ENCODE measurements at places on chromosomes 2 and 18.
A peak's percentile ranks its signal among the peaks of the same experiment; 100 is the strongest.

GRCh38 chr2:51441786-51442185 lies 409.9 kb upstream of the NRXN1 start:
- DNase-seq, result no peak

DNA sequence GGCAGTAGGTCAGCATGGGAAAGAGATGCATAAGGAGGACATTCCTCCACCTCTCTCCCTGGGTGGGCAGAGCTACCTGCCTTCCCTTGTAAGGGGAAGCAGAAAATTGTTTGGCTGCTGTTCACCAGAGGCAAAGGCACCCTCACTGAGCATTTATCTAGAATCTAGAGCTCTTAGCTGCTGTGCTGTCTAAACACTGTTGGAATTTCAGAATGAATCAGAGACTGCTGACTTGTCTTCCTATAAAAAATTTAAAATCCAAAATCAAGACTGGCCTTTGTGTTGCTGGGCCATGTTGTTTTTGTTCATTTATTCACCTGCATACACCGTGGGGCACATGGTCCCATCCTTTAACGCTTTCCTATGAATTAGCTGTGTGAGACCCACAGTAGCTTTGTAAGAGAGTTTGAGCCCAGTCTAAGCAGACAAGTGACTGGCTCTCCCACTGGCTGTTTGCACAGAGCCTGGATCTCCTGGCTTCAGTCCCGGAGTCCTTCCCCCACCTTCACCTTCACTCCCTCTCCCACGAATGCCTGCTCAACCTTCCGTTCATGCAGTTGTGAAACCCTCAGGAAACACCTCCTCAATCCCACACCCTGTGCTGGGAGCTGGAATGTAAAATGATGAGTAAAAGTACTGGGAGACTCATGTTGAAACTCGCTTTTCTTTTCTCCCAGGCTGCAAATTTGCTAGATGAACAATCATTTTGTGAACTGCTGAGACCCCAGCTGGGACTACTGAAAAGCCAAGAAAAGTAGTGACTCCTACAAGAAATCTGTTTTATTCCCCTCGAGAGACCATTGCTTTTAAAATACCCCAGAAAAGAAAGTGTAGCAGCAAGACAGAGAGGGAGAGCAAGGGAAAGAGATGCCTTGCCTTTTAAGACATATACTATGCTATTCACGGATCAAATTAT lies 76.2 kb downstream of the FAM168B start:
- DNase-seq, result no peak

DNA sequence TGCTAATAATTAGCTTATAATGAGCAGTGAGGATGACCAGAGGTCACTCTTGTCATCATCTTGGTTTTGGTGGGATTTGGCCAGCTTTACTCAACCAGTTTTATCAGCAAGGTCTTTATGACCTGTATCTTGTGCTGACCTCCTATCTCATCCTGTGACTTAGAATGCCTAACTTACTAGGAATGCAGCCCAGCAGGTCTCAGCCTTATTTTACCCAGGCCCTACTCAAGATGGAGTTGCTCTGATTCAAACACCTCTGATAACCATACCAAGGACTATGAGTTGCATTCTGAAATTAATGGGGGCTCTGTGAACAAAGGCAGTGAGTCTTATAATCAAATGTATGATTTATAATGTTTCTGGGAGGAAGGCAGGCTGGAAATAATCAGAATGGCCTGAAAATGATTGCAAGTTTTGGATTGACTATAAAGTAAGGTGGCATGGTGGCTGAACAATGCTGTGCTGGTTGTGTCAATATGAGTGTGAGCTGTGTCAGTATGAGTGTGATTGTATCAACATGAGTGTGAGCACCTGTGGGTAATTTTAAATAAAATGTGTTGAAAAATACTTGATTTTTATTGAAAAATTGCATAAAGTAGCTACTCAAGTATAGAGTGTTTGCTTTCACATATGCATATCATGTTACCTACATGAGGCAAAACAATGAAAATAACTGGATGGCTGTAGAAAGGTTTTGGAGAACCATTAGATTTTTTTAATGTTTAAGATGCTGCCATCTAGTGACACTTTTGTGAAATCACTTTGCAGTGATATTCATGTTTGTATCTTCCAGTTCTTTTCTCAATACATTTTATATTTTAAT lies 103.0 kb downstream of the KYNU start:
- peak; percentile 2 for DNase-seq

GRCh38 chr18:67665266-67665665 lies 148.7 kb upstream of the DSEL start:
- DNase-seq, result no peak

- no peak for DNase-seq
Observed at GRCh38 chr18:79068341-79068936, 755 bp upstream of the ATP9B start.

GRCh38 chr2:177808984-177809809 lies 263.4 kb downstream of the PDE11A start:
- no peak for DNase-seq

- no peak for DNase-seq
Observed at GRCh38 chr2:3675687-3676086, 17.7 kb downstream of the ALLC start.

- no peak for DNase-seq
Observed at GRCh38 chr18:58789876-58790240, 74.8 kb upstream of the ZNF532 start.

DNA sequence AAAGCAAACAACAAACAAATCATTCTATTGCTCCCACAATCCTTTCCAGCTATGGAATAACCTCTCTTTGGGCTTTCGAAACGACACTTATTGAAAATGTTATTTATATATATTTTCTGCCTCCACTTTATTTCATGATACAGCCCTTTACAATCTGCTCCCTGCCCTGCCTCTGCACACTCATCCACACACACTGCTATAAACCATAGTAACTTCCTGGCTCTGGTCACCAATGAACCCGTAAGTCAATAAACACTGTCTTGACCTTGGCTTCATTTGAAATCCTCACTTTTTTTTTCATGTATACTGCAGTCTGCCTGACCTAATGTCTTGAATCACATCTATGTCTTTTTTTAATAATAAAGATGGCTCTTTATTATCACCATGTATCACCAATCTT lies 161.5 kb downstream of the SLC39A10 start:
- no peak for DNase-seq

DNA sequence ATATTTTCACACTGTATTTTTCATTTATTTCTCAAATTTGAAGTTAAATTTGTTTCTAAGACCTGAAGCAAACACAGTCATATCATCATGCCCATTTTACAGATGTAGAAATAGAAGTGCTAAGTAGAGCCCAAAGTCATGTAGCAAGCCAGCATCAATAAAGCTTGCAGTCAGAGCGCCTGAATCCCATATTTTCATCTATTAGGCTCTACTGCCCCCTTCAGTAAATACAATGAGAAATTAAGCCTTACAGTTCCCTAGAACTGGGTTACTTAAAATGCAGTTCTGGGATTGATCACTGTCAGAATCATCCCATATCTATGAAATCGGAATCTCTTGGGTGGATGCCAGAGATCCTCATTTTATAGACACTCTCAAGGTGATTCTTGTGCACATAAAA lies 419.9 kb downstream of the TGIF1 start:
- peak; percentile 29 for DNase-seq

- DNase-seq, result no peak
Observed at GRCh38 chr18:38663270-38663669, 1097.7 kb upstream of the CELF4 start.

DNA sequence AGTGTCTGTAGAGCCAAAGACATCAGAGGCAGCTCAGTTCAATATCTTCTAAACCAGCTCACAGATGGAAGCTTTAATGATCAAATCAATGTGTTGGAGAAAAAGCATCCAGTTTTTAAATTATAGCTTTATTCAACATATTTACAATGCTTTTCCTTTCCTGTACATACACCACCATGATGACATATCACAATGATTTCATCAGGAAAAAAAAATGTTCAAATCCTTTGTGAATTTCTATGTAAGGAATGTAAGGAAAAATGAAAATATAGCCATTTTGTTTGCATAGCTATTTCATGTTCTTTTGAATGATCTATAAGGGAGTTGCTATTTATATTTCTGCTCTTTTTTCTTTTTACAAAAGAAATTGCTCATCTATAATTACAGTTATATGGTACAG lies 134.7 kb upstream of the CDH20 start:
- no peak for DNase-seq

- no peak for DNase-seq
Observed at GRCh38 chr2:219663116-219663762, 35.8 kb downstream of the SLC4A3 start.

- DNase-seq, result no peak
Observed at GRCh38 chr2:158381205-158381604, 75.3 kb downstream of the CCDC148 start.

GRCh38 chr2:188851826-188852225 lies 122.3 kb upstream of the COL3A1 start:
- no peak for DNase-seq

- no peak for DNase-seq
Observed at GRCh38 chr2:109408043-109408335, 205.8 kb downstream of the SEPTIN10 start.

DNA sequence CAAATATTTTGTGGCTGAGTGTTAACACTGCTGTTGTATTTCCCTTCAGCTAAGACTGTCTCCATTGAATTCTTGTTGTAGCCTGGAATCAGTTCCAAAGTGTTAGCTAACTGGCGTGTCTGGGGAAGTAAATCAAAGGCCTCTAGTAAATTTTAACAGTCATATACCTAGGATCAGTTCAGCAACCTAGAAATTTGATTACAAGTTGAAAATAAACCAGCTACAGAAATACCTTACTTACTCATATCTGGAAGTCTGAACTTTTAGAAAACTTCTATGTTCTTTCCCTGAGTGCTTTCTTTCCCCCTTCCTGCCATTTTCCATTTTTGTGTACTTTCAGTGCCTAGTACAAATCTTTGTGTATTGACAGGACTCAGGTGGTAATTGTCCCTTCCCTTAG lies 396.7 kb upstream of the DCC start:
- no peak for DNase-seq

DNA sequence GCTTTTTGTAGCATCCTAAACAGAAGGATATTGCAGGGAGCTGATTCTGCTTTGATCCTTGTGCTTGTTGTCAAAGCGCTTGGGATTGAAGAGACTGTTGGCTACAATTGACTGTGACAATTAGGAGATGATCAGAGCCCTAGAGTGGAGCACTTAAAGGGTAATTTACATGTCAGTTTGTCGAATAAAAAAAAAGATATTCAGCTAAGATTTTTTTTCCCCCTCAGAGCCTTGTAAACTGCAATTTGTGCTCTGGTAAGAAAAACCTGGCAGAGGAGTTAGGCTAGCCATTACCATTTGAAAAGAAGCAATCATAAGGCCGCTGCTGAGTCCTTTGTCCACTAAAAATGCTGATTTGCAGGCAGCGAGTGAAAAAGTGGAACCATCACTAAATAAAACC lies 47.8 kb upstream of the ZEB2 start:
- DNase-seq, result no peak

DNA sequence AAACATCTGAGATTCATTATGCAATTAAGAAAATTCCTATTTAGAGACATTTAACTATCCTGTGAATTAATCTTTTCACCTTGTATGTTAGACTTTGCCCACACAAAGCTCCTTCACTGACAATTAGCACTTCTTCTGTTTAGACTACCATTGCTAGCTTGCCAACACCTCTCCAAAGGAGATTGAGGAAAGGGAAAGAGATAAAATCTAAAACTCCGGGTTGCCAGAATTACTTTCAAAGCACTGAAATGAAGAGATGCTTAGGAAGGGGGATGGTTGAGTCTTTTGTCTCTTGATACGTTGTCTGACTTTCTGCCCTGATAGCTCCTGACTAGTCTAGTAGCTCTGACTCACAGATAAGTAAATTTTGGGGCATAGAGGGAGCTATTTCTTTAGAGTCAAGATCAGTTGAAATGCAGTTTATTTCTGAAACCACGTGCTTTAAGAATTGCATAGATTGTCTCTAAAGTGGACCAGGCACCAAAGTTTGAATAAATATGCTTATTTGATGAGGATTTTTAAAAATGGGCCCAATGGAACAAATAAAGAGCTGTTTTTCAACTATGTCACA lies 74.1 kb upstream of the DSEL start:
- DNase-seq, result no peak

All from SHP77 (cell line).